ENCODE measurements at places on chromosomes 11 and 22.

GRCh38 chr11:103325686-103326069 is 216.5 kb downstream of the DYNC2H1 start:
- DNase-seq = no peak

DNA sequence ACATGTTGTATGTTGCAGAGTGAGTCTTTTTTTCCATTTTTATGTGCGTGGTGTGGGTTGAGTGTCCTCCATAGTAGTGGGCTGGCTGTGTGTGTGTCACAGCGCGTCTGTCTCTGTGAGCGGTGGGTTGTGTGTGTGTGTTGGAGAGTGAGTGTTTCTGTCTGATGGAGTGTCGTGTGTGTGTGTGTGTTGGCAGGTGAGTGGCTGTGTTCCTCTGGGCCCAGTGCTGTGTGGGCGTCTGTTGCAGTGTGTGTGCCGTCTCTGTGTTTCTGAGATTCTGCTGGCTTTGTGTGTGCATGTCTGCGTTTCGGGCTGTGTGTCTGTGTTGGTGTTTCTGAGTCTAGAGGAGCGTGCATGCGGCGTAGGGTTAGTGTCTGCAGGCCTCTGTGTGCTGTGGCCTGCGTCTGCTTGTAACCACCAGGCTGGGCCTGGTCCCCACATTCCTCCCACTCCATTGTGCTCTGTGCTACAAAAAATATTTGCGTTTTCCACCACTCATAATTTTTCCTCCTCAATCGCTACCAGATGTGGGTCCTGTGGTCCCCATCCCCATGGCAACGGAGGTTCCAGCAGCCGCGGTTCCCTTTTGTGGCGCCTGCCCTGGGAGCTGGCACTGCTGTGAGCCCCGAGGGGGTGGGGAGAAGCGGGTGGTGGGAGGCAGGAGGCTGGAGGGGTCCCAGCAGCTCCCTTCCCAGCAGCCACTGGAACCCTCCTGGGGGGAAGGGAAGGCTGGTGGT is 15.2 kb downstream of the SCARF2 start:
- no peak for DNase-seq

- DNase-seq = no peak
These were observed 1.5 kb upstream of the SMPD1 start for GRCh38 chr11:6388748-6389147.

GRCh38 chr22:19671316-19671715 is 43.0 kb upstream of the SEPTIN5 start:
- DNase-seq = no peak
